Activated CD4-positive, alpha-beta T cell treated with anti-CD3 and anti-CD28 coated beads, Interleukin-2, Interleukin-4, amounts not matched to agents 100 ng/mL and 50 ng/mL, durations not matched to agents 16 hours and 8 hours (primary cell): ENCODE measurements at places on chromosomes 11 and 22.

GRCh38 chr11:133163463-133164419, 368.6 kb downstream of the OPCML start:
- DNase-seq: peak; percentile 43

- DNase-seq: no peak
These were observed 24.1 kb downstream of the FZD4 start for GRCh38 chr11:86930957-86931547.

DNA sequence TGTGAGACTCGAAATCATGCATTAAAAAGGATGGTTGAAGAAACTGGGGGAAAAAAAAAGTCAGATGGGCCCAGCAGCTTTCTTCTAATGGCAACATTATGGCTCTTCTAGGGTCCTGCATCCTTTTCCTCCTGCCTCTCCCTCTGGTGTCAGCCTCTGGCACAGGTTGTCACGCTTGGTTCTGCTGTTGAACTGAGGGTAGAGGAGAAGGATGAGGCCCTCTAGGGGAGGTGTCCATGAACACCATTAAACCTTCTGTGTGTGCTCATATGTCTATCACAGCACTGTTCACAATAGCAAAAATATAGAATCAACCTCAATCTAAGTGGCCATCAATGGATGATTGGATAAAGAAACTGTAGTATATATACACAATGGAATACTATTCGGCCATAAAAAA, 36.0 kb downstream of the BUD13 start:
- no peak for DNase-seq

- peak; percentile 60 for DNase-seq
These were observed 69.4 kb downstream of the OSBP2 start for GRCh38 chr22:30763815-30764673.

DNA sequence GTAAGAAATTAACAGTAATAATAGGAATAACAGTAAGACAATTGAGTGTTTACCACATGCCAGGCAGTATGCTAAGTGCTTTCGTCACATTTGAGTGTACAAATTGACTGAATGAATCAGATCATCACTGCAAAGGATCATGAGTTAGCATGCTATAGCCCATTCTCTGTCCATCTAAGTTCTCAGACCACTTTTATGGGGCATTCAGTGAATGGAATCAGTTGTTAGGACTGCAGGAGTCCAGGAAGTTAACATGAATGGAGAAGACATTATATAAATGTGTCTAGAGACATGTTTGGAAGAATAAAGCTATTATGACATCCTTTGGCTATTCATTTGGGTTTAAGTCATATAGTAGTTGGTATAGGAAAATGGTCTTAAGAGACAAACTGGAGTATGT, 59.9 kb downstream of the NCAM1 start:
- no peak for DNase-seq
